CD4-positive, alpha-beta T cell treated with Interleukin-21 for 1 hour (primary cell): ENCODE measurements at places on chromosomes 4 and X.
A peak's percentile ranks its signal among the peaks of the same experiment; 100 is the strongest.

- DNase-seq: no peak
Observed at GRCh38 chr4:135718019-135718418, 1516.4 kb upstream of the PABPC4L start.

DNA sequence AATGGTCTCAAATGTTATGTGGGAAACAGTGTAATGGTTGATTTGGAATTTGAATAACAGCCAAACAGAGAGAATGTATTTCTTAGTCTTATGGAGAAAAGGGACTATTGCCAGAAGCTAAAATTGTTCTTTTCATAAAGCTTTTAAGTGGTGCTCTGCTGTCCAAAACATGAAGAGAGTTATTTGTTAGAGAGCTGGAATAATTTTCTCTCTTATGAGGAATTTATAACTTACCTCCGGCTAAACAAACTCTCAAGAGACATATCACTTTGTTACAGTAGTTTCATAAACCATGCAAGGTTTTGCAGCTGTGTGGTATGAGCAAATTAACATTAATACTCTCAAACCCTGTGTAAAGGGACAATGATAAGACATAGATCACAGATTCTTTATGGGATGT lies 28.6 kb downstream of the SULT1B1 start:
- no peak for DNase-seq

GRCh38 chr4:143559757-143560147 lies 46.2 kb downstream of the SMARCA5 start:
- peak; percentile 36 for DNase-seq

DNA sequence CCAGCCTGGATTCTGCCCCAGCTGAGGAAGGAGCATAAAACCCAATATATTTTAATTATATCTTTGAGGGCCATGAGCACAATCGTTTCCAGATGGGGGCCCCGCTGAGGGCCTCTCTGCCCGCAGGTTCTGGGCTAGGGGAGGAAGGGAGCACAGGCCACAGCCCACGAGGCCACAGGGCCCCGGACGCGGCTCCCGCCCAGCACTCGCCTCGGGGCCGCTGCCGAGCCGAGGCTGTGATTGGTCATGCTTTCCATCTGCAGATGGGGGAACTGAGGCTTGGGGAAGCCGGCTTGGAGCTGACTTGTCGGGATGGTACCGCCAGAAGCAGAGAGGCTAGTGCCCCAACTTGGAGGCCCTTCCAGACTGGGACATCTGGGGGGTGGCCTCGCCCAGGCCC lies 34.0 kb downstream of the TACC3 start:
- DNase-seq: no peak
